ENCODE measurements at places on chromosomes 2 and 18.

DNA sequence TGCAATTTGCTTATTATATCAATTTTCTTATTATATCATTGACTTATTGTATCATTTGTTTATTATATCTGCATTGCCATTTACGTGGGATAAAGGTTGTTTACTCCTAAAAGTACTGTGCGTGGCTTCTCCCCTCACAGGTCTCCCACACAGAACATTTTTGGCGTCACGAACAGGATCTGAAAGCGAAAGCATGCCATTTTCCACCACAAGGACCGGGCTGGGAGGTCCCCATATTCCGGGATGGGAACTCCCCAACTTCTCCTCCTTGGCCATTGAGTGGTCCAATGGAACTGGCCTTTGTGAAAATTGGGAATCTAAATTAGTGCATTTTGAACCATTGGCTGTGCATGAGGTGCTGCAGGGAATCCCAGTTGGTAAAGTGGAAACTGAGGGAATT is 4.8 kb upstream of the DSG2 start:
- no peak for DNase-seq

DNA sequence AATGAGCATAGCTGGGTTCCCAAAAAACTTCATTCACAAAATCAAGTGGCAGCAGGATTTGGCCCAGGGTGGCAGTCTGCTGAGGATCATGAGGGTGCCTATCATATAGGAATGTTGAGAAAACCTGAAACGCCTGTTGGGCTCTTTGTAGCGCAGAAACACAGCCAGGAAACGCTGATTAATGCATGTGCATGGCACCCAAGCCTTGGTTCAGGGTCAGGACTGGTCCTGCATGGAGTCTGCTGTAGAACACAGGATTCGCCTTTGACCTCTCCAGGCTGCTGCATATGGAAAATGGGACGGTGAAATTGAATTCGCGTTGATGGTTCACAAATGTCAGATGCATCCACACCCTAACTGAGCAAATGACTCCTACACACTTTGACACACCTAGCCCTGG is 227.9 kb upstream of the COPS8 start:
- no peak for DNase-seq

- no peak for DNase-seq
Observed at GRCh38 chr2:208224802-208225201, 30.1 kb downstream of the IDH1 start.

DNA sequence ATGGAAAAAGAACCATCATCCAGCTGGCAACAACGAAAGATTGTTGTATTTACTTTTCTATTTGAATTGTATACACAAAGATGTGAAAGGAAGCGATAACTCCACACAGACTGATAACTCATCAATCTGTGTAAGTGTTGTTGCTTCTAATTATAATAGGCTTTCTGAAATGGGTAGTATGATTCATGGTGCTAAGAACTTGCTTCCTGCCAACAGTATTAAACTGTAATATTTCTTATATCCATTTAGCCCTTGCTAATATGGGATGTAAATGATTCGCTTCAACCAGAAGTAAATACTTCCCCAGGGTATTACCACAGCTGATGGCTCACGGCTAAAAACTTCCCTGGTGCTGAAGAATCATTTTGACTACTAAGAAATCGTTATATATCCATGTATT is 70.2 kb downstream of the TMEM163 start:
- no peak for DNase-seq
